ENCODE measurements at places on chromosomes 16 and 17.

GRCh38 chr17:7311110-7311705 is 3.8 kb downstream of the EIF5A start:
- no peak for DNase-seq

- DNase-seq = no peak
Measured at GRCh38 chr16:79107301-79107700, 493.2 kb downstream of the MAF start.

GRCh38 chr16:1494711-1495110 is 1.6 kb downstream of the TELO2 start:
- DNase-seq = no peak

GRCh38 chr16:89555780-89556179 is 4.7 kb upstream of the RPL13 start:
- DNase-seq = no peak

- DNase-seq = peak; percentile 81
Measured at GRCh38 chr17:7280519-7281073, 922 bp upstream of the SLC2A4 start.

DNA sequence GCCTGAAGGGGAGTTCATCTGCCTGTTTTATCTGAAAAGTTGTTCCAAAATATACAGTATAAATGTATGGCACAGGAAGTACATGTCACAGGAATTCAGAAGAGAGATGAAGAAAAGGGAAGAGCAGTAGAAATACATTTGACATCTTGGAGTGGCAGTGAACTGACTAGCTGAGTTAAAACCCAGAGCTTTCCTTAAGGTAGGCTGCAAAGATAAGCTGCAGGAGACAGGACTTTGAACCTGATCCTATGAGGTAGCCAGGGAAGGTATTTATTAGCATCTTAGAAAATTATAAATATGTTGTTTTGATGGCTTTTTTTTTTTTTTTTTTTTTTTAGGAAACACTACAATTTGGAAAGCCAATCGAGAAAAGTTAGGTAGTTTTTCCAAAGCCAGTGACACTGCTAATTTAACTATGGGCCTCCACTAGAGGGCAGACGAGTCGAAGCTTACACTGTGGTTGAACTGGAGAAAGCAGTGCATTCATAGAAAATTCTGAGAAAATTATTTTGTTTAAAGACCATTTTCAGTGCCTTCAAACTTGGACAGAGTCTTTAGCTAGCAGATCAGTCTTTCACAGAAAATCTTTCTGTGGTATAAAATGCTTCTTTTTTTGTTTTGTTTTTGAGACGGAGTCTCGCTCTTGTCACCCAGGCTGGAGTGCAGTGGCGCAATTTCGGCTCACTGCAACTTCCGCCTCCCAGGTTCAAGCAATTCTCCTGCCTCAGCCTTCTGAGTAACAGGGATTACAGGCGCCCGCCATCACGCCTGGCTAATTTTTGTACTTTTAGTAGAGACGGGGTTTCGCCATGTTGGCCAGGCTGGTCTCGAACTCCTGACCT is 122.3 kb downstream of the SSH2 start:
- DNase-seq = peak; percentile 66

GRCh38 chr17:81125573-81126081 is 39.7 kb upstream of the PVALEF start:
- DNase-seq = peak; percentile 4

DNA sequence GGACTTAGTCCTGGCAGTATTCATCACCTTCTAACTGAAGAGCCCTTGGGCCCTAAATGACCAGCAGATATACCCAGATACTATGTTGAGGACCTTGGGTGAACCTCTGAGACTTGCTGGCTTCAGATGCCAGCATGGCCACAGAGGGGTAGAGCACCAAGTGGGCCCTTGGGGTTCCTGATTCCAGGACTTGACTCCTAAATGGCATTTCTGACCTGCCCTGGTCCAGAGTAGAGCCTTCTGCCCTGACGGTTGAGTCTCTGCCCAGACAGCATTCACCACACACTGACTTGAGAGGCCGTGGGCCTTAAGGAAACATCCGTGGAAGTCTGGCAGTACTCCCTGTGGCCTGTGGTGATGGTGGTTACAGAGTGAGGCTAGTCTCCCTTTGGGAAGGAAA is 2.8 kb upstream of the APPBP2 start:
- DNase-seq = no peak

DNA sequence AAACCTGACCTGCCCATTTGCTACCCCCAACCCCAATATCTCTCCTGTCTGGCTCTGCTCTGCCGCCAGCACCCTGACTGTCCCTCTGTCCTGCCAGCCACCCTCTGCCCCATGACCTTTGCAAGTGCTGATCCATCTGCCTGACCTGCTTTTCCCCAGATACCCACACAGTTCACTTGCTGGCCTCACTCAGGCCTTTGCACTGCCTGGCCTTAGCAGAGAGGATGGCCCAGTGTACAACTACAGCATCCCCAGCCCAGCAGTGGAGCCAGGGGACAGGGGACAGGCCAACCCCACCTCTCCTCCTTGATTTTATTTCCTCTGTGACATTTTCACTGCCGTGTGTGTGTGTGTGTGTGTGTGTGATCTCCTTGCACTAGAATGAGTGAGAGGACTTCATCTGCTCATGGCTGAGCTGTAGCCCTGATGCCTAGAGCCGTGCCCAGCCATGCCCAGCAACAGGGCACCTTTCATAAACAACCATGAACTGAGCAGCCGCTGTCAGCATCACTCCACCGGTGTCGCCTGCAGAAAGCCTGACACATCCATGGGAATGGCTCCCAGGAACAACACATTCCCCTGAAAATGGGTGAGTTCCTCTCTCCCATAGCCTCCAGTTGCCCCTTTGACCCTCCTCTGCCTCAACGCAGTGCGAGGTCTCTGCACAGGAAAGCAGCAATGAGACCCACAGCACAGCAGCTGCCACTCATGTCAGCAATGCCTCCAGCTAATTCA is 36.0 kb upstream of the RBFOX3 start:
- no peak for DNase-seq

DNA sequence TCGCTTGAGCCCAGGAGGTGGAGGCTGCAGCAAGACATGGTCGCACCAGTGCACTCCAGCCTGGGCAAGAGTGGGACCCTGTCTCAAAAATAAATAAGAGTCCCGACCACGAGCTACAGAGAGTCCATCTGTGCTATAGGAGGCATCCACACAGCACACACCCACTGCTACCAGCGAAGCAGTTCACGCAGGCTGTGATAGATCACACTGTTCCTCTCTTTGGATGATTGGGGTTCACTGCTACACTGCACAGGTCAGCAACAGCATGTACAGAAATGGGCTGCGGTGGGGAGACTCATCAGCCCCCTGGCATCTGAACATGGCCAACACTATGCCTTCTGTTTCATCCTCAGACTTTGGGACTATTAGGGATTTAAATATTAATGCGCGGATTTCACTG is 33.8 kb downstream of the PMM2 start:
- DNase-seq = no peak

- DNase-seq = no peak
Measured at GRCh38 chr16:62821824-62822223, 785.6 kb upstream of the CDH8 start.

DNA sequence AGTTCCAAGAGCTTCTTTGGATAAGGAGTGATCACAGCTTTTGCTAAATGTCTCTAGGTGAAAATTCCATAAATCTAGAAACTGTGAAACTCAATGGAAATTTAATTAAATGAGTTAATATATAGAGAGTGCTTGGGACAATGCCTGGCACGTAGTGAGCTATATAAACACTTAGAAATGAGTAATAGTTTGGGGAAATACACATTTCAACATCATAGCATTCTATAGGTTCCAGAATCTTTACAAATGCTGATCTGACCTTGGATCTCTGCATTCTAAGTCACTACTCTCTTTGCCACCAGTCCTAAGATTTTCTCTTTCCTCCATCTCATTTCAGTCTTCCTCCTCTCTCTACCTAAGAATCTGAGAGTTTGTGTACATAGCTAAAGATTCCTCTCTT is 175.6 kb downstream of the SOX9 start:
- no peak for DNase-seq

DNA sequence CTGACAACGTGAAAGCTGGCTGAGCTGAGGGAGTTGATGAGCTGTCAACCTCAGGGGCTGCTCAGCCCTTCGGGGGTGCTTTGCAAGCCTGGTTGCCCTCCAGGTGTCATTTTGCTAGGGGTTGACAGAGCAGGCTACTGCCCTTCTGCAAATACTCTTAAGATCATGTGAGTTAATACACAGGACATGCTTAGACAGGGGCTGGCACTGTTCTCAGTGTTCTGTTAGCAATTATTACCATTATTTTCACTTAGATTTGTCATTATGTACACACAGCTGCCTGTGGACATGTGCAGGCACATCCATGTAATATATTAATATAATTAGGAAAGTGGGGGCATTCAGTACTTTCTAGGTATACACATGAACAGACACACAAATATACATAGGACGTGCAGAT is 554.3 kb upstream of the HSBP1 start:
- DNase-seq = no peak
